ENCODE measurements at places on chromosomes 5 and 9. TPM values are rescaled to one million over a fixed set of nuclear protein-coding genes. Genes with fewer than 3 reads are reported as not detected.

The SLC6A7 gene
- total RNA-seq = not detected

The FOXD4L5 gene
- total RNA-seq = 0.27 TPM

The SVEP1 gene
- not detected for total RNA-seq

The CNTFR gene
- total RNA-seq = not detected

The PCDHGC4 gene
- not detected for total RNA-seq
